Mucosa of descending colon (tissue), 3 donors: ENCODE measurements at places on chromosomes 2 and 18.

DNA sequence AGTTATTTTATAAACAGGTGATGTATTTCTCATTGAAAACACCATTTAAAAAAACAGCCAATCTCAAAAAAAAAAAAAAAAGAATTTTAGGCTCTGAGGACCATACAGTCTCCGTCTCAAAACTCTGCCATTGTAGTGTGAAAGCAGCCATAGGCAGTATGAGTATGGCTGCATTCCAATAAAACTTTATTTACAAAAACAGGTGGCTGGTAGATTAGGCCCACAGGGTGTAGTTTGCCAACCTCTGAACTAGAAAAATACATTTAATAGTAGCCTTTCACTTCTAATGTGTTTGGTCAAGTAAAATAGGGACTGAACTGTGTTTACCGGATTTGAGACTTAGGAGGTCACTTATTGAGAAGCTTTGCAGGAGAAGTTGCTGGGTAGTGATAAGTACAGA is 19.2 kb downstream of the RMDN2 start:
- no peak for DNase-seq

DNA sequence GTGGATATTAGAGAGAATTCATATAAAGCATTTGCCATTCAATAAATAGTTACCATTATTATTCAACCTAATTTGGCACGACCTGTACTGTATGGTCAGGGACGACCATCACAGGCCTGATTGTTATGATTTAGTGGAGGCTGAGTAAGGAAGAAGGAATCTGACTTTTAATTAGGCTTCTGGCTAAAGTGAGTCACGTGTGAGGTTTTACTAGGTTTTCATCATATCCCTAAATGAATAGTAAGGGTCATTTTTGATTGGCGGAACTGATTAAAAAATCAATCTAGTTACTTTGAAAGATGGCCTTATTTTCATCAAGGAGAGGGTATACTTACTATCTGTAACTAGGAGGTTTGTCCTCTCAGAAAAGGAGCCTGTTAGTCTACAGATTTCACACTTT is 143.4 kb downstream of the ADCYAP1 start:
- DNase-seq: no peak

GRCh38 chr2:83823229-83823628 is 635.9 kb downstream of the SUCLG1 start:
- DNase-seq: no peak

DNA sequence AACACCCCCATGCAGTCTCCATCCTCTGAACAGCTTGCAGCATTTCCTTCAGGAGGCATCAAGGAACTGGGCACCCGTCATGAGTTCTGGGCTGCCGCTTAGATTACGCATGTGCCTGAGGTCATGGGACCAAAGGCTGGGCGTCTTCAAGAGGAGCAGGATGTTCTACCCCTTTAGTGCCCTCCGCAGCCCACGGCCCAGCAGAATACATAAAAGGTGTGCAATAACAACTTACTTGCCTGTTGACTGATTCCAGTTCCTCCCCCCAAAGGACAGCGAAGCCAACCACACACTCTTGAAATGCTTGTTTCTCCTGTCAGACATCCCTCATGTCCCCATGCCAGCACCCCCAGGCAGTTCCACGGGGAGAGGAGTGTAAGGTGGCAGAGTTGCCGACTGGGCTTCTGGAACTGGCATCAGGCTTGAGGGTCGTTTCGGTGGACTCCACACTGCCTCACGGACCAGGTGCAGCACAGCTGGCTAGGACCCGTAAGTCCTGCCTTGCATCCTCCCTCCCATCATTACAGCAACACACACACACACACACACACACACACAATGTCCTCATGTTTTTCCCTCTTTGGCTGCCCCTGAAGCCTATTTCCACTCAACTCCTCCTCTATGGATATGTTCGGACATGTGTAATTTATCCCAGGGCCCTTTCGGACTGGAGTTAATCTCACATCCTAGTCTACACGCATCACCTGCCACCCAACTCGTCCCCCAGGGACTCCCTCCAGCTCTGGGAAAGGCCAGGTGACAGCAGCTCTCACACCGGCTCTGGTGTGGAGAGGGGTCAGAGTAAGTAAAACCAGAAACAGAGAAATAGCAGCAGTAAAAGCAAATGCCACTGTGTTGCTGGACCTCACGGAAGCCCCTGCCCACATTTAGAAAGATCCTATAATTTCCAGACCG is 200.7 kb downstream of the BCL11A start:
- DNase-seq: no peak

- no peak for DNase-seq
Observed at GRCh38 chr2:191363267-191363666, 118.1 kb downstream of the MYO1B start.

DNA sequence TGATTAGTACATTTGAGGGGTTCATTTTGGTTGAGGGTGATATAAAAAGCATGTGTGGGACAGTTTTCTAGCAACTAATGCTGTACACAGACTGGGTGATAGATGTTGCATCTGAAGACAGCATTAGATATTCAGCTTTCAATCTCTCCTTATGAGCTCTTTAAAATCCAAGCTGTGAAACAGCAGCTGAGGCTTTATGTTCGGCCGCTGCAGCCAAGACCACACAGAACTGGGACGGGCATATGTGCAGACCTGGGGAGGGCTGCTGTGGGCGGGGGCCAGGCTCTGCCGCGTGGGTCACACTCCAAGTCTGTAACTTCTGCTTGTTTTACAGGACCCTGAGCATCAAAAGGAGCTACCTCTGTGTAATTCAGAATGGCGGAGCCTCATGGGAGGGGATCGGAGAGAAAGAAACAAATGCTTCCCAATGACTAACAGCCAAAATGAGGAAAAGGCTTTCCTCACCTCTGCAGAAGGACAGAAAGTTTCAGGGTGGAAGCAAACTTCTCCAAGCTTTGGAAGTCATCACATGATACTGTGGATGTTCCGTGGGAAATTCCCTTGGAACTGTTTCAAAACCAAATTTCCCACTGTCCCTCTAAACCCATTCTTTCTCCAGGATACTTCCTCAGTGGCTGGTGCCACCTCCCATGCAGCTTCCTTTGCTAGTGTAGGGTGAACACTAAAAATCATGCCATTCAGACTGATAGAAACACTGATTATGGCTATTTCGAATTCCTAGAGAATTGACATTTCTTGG is 711.9 kb upstream of the ID2 start:
- no peak for DNase-seq
